ENCODE measurements at places on chromosomes 7 and 10.

GRCh38 chr10:44925224-44925623, 14.1 kb downstream of the TMEM72 start:
- no peak for DNase-seq

DNA sequence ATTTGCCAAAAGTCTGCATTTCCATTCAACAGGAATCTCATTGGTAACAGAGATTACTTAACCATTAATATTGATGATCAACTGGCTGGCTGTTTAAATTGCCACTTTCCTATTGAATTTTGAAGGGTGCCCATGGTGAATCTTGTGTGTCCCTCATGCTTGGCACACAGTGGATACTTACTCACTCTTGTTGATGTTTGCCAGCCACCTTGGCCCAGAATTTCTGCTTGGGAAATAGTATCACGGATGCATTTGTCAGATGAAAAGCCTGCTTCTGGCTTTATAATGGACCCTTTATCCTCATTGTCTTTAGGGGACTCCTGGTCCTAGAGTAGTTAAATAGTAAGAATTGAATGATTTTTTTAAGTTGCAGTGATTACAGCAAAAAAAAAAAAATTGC, 52.0 kb downstream of the MMRN2 start:
- DNase-seq, result no peak

GRCh38 chr10:44045020-44045419, 339.9 kb downstream of the CXCL12 start:
- no peak for DNase-seq

DNA sequence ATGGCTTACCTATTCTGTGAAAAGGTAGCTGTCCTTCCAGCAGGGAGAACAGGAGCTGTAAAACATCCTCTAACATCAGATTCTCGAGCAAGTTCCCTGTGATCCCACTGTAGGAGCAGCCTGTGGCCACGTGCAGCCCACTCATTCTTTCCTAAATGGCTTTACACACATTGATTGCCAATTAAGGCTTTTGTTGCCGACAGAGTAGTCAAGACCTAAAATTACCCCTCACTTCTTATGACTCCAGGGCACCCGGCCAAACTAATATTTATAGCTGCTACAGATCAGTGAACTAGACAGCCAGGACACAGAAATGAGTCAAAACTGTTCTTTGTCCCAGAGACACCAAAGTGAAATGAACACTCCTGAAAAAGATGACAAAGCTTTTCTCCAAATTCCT, 832.1 kb downstream of the SORCS3 start:
- no peak for DNase-seq

DNA sequence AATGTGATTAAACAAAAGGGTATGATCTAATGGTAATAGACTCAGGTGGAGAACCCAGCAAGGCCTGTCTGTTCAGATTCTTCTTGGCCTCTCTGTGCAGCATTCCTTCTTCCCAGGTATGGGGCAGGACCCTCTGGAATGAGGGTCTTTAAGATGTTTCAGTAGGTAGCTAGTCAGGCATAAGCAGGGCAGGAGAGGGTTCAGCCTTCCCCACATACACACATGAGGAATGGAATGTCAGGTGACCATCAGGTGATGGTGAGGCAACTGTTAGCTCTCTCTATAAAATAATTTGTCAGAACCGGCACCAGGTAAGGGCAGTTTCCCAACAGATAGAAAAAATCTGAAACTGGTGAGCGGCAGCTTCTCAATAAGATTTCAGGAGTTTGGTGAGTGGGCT, 222.3 kb upstream of the PHYHIPL start:
- no peak for DNase-seq

DNA sequence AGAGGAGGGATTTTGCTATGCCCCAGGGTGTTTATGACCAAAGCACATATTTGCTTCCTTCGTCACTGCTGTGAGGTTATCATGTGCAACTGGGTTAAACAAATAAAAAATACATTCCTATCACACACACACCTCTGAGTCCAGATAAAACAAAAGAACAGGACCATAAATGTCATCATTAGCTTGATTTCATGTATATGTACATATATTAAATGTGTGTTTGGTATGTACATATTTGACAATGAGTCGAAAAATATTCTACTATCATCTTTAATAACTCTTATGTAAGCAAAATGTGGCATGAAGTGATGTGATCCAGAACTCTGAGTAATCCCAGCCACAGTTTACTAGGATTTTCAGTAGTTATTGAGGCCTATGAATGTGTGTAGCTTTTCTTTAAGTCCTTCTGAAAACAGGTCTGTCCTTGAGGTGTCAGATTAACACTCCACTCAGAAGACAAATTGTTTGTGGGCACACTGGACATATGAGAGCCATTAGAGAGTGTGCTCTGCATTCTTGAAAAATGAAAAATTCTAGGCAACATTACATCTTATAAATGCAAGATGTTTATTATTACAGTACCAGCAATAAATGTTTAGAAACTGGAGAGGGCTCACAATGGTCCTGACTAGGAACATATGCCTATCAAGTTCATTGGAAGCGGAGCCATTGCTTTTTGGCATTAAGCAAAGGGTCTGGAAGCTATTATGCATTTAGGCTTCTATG, 335.1 kb upstream of the SEMA3A start:
- no peak for DNase-seq

DNA sequence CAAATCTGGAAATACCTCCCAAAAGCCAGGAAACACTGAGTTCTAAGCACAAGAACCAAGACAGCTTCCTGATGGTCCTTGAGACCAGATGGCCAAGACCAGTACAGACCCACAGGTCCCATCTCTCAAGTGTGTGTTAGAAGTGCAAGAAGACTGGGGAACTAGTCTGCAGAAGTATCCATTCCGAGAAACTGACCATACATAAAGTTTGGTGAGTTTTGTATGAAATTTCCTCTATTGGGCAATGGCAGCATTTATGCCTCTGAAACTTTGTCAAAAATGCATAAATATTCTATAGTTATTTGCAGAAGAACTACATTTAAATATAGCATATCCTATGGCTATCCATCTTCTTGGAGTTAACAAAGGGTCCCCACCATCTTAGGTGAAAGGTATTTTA, 137.5 kb downstream of the LRRN3 start:
- DNase-seq, result no peak

DNA sequence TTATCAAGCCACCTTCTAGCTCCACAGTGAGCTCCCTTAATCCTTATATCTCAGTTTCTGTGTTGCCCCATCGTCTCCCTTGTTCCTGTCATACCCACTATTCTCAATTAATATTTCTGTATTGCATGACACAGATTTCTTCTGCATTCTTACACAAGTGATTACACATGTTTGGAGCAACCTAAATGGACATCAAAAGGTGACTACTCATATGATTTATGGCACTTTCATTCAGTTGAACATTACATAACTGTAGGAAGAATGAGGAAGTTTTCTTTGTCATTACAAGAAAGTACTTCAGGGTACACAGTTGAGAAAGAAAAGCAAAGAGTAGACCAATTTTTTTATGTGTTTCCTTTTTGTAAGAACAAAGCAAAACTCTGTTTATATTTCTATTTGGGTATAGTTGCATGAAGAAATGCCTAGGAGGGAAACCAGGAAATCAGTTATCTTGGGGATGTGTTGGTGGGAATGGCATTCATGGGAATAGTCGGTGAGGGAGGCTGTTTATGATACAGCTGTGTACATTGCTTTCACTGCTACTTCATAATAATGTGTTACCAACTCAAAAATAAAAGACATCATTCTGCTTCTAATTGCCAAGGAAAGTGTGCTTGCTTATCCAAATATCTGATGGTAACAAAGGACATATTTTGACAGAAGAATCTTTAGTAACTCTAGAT, 23.6 kb upstream of the PRSS37 start:
- no peak for DNase-seq

GRCh38 chr10:60524541-60524940, 134.9 kb upstream of the ANK3 start:
- DNase-seq, result no peak

GRCh38 chr7:42080841-42081586, 156.0 kb downstream of the GLI3 start:
- no peak for DNase-seq
